ENCODE measurements at places on chromosomes 13 and 19.

DNA sequence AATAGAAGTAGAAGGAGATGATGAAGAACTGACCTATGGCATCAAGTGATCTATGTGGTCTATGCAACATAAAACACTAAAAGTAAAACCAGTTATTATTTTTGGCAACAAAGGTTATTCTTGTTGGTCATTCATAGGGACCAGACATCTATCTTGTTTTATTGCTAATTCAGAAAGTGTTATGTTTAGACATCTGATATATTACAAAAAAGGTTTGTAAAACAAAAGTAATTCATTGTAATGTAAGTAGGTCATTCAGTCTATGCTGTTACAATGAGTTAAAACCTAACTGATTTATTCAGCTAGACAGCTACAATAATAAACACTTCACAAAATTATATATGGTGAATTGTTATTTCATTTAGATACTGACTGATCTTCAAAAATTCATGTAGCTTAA lies 461.9 kb downstream of the PCDH17 start:
- ATAC-seq, result no peak

GRCh38 chr13:20801707-20802106 lies 27.9 kb upstream of the EEF1AKMT1 start:
- ATAC-seq, result no peak

DNA sequence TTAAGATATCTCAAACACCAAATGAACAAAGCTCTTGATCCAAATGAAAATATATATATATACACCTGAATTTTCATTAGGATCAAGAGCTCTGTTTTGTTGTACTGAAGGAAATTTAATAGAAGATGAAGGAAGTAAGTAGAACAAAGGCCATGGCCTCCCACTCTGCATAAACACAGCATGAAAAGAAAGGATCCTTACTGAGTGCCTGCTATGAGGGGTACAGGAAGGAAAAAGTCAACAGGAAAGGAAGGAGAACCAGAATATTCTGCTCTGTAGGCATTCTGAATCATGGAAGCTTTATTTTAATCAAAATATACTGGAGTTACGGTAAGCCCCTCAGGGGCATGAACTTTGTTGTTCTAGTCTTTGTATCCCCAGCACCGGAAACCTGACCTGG lies 22.1 kb downstream of the TMTC4 start:
- ATAC-seq, result no peak

- ATAC-seq, result no peak
Measured at GRCh38 chr13:99278200-99278599, 20.0 kb upstream of the GPR18 start.

- no peak for ATAC-seq
Measured at GRCh38 chr13:79003989-79004898, 345.3 kb upstream of the OBI1 start.

DNA sequence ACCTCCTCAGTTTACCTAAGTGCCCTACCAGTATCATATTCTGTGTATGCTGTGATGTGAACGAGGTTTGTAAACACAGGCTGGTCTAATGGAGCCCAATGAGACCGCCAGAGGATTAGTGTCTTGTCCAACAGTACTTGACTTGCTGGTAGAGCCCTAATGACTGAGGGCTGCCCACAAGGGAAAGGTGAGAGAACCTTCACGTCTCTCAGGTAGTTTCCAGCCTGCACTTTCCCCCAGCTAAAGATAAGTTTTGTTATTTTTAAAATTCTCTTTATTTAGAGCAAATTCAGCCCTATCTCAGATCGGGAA lies 498 bp upstream of the RBM26 start:
- no peak for ATAC-seq

GRCh38 chr13:43085545-43085944 lies 62.2 kb downstream of the DNAJC15 start:
- no peak for ATAC-seq

DNA sequence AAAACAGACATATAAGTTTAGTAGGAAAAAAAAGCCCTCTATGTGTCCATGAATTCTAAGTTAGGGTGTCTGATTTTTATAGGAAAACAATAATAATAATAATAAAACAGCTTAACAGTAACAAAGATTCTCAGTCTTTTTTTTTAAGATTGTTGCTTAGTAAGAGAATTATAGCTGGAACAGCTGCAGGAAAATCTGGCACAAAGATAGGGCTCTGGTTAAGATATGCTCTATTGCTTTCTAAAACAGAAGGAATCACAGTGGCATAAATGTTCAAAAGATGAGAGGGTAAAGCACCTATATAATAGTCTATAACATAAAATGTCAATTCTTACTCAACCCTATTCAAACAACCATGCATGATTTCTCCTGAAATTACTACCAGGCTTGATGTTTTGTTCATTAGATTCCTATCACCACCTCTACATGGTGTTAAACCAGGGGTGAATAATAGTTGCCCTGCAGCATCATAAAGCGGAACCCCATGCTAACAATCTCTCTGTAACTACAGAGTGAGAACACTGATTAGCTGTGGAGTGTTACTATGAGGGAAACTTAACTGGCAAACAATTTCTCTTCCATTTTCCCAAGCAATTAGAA lies 541.4 kb upstream of the MIR17HG start:
- ATAC-seq, result no peak

GRCh38 chr19:56110515-56111448 lies 10.3 kb downstream of the ZNF787 start:
- ATAC-seq, result no peak

DNA sequence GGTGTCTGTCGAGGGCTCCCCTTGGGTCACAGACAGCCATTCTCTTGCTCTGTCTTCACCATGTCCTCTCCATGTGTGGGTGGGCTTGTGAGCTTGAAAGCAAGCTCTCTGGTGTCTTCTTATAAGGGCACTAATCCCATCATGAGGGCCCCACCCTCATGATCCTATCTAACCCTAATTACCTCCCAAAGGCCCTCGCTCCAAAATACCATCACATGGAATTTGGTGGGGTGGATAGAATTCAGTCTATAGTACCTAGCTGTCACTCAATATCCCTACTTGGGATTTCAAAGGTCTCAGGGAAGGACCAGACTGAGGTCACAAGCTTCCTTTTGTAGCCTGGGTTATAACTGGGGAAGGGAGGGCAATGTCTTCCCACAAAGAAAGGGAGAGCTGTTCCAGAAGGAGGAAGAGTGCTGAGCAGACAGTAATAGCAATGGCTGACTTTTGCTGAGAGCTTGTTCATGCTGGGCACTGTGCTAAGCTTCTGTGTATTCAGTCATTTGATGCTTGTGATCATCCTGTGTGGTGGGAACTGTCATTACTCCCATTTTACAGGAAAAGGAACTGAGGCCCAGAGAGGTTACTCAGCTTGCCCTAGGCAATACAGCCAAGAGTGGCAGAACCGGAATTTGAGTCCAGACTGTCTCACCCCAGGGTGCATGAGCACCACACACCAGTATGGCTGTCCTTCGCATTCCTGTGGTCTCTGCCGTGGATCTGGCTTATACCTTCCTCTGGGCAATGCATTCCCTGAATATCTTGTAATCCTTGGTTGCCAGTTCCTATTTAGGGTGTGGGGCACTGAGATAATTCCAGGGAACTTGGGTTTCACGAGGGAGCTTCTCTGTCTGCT lies 8.2 kb downstream of the FXYD5 start:
- no peak for ATAC-seq

GRCh38 chr13:35760735-35761281 lies 284.3 kb upstream of the MAB21L1 start:
- ATAC-seq, result no peak

DNA sequence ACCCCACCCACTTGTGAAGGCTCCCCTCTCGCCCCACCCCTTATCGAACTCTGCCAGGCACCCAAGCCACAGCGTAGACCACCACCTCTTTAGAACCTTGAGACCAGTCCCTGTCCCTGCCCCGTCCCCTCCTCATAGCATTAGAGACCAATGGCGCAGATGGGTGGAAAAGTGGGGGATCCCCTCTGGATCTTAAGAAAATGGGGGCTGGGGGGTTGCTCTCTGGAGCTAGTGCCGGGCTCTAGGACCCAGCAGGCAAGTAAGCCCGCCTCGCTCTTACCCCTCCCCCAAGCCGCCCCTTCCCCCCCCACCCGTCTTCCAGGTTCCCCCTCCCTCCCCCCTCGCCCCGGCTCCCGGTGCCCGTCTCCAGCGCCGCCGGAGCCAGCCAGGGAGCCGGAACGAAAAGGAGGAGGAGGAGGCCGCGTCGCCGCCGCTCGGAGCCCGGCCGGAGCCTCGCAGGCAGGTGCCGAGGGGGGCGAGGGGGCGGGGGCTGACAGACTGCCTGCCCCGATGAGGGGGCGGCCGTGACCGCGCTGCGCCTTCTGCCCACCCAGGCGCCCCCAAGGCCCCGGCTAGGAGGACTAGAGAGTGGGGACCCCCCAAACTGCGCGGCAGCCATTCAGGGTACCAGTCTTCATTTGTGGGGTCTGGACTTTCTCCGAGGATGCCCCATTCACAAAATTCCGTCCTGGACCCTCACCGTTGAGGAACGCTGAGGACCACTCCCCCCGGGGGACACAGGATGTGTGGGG lies at the start of gene SPRED3:
SPRED3 (plus strand) TSS at position 349 of the 752 bp plus-strand sequence. CDS start 1,606 bp downstream, outside the sequence.
- ATAC-seq, result no peak

GRCh38 chr13:43596924-43597598 lies 189.7 kb downstream of the ENOX1 start:
- ATAC-seq, result no peak

DNA sequence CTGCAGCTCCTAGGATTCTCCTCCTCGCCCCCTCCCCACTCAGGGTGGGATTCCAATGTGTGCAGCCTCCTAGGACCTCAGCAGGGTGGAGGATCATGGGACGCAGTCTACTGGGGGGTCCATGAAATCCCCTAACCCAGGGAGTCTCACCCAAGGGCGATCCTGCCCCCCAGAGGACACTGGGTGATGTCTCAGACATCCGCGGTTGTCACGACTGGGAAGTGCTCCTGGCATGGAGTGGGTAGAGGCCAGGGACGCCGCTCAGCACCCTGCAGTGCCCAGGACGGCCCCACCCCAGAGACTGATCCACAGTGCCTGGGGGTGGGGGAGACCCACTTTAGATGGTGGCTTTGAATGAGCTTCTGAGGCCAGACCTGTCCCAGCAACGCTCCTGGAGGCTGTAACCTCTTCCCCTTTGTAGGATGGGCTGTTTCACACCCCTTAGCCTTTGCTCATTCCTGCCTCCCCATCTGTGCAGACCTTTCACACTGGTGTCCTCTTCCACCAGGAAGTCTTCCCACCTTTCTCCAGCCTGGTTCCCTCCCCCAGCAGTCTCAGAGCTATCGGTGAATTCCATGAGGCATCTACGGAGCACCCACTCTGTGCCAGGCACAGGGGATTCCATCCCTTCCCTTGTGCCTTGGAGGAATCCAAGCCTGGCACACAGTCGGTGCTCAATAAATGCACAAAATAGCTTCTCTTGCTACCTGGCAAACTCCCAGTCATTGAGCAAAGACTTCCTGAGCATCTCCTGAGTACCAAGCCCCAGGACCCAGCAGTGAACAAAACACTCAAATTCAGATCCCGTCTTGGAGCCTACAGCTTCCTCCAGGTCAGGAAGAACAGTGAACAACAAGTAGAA lies 10.5 kb downstream of the SMIM24 start:
- no peak for ATAC-seq

DNA sequence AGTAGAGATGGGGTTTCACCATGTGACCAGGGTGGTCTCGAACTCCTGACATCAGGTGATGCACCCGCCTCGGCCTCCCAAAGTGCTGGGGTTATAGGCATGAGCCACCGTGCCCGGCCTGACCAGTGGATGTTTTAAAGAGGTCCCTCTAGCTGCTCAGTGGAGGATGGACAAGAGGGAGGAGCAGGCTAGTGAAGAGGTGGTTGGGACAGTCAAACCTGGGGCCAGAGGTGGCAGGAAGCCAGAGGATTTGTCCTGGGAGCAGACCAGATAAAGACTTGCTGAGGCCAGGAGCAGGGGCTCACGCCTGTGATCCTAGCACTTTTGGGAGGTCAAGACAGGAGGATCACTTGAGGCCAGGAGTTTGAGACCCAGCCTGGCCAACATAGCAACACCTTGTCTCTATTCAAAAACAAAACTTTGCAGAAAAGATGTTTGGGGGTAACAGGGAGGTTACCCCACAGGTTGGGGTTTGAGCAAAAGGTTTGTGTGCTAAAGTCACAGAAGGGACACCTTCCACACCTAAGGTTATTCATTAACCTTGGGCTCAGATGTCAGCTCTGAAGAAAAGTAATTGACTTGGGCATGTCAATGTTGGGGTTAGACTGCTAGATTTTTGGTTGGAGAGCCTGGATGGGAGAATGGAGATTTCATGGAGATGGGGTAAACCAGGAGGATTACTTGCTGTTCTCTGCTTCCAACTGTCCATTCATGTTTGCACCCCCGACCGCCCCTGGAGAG lies 9.0 kb downstream of the BCAM start:
- ATAC-seq, result no peak

DNA sequence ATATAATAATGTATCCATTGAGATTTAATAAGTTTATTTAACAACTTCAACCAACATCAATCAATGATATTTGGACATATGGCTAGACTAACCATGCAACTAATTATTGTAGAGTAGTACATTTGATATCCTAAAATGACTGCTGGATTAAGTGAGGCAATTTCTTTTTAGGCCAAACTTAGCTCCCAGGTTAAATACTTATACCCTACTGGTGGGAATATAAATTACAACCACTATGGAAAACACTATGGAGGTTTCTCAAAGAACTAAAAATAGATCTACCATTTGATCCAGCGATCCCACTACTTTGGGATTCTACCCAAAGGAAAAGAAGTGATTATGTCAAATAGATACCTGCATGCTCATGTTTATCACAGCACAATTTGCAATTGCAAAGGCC lies 345.8 kb downstream of the RBM26 start:
- no peak for ATAC-seq

DNA sequence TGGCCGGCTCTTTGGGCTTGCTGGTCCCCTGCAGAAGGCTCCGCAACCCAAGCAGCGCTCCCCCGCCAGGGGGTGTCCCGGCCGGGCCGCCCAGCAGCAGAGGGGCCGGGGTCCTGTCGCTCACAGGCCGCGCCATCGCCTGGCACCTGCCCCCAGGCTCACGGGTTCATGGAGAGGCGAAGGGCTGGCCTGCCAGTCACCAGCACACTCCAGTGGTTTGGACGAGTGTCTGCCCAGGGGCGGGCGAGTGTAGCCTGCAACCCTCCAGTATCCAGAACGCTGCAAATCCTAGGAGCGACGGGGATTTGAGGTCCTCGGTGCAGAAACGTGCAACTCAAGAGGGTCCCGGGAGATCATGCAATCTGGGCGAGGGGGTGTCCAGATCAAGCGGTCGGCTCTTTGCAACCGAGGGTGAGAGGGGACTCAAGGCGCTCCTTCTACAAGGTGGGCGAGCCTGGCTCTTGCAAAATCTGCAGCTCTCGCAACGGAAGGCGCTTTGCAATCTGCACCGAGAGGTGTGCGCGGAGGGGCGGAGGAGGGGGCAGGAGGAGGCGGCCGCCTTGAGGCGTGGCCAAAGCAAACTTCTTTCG lies at the start of gene DBP:
DBP (minus strand) TSS at position 521 of the 590 bp plus-strand sequence; CDS start at position 136, 385 bp downstream.
- ATAC-seq, result no peak
